ENCODE measurements at places on chromosomes 11 and 22.

DNA sequence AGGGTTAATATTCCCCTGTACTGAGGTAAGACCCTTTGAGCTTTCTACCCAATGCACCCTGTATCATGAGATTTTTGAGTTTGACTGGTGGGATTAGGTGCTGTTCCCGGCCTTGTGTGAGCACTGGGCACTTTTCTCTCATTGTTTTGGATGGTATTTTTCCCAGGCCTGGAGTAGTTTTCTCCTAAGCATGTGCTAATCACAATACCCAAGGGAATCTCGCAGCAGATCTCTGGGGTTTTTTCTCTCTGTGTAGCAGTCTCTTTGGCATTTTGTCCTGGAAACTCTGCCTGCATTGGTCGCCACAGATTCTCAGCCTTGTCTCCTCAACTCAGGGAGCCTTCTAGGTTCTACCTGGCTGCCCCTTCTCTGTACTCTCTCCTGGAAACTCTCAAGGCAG is 19.9 kb downstream of the IGHMBP2 start:
- no peak for DNase-seq

GRCh38 chr11:82936261-82936660 is 34.7 kb downstream of the DDIAS start:
- no peak for DNase-seq

GRCh38 chr22:19109198-19110063 is 12.8 kb downstream of the DGCR2 start:
- peak; percentile 11 for DNase-seq

DNA sequence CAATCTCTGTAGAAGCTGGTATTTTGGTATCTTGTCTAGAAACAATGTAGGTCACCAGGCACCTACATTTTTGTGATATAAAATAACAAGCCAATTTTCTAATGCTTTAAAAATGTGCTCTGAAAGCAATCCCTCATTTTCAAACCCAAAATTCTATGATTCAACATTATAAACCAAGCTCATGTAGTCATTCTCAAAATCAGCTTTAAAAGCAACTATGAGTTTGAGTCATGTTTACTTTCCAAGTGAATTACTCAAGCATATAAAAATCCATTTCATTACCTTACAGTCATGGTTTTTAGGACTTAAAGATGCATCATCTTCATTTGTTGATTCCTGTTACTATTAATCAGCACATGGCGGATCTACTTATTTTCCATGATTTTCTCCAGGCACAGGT is 216.4 kb downstream of the GRM5 start:
- DNase-seq = no peak

- no peak for DNase-seq
Observed at GRCh38 chr11:68710409-68710808, 26.1 kb downstream of the GAL start.

- DNase-seq = no peak
Observed at GRCh38 chr11:18633256-18634139, 644 bp downstream of the SPTY2D1 start.

DNA sequence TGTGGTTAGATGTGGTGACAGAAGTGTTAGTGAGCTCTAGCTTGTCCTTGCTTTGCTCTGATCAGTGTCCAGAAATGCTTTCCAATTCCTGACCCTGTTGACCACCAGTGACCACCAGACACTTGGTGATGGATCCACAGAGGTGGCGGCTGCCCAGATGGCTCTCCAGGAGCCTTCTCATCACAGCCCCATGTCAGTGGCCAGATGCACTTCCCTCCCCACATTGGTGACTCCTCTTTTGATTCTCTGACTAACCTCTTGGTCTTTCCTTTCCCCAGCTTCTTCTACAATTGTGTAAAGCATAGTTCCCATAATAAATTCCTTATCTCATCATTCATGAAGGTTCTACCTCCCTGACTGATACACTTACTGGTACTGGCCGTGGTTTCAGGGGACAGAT is 40.1 kb upstream of the CXCR5 start:
- DNase-seq = no peak

GRCh38 chr22:46117206-46118199 is 32.8 kb upstream of the PPARA start:
- DNase-seq = no peak

GRCh38 chr11:15341587-15341986 is 226.9 kb downstream of the INSC start:
- no peak for DNase-seq

- DNase-seq = no peak
Observed at GRCh38 chr11:72673943-72674828, at the start of gene PDE2A. Gene PDE2A (minus strand): TSS chr11:72674422. CDS start chr11:72674207, 215 bp downstream.

Data from stimulated activated CD8-positive, alpha-beta memory T cell treated with anti-CD3 and anti-CD28 coated beads, Interleukin-4, amount 100 ng/mL, for 1 hour (primary cell).